ENCODE measurements at places on chromosomes 2 and 18.

DNA sequence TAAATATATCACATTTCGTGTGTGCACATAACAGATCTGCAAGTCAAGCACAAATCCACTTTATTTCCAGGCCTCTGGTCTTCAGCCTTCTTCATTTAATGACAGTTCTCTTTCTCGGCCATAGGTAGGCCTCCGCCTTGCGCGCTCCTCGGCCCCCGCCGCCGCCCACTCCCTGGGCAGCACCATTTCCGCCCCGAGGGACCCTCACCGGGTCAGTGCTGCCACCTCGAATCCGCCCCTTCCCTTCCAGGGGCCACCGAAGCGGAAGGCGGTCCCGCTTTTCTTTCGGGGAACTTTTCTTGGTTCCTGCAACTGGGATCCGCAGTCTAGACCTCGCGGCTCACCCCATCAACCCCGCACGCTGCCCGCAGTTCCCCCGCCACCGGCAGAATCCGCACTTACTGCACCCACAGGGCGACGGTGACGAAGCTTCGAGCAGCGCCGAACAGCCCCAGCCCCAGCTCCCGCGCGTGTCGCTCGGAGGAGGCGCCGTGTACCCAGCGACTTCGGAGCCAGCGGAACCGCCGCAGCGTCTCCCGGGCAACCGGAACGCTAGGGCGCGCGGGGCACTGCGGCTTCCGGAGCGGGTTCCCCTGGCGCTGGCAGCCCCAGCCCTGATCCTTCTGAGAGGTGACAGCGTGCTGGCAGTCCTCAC lies at the start of gene CDKL4:
CDKL4 (minus strand) TSS at position 502 of the 655 bp plus-strand sequence.
- DNase-seq: peak; percentile 2

DNA sequence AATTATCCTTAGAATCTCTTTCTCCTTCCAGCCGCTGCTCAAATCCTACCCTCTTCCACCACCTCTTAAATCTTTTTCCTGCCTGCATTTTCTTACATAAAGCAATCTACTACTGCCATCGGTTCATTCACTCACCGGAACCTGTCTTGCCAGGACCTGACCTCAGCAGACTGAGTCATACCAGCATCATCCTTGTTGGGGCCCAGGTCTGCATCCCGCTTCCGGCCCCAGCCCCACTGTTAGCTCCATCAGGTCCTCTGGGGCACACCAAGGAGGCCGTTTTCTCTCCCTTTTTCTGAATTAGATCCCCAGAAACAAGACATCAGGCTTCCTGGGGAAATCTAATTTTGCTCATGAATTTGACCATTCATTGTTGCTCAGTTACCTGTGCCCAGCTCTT lies 42.7 kb upstream of the TGFA start:
- no peak for DNase-seq

DNA sequence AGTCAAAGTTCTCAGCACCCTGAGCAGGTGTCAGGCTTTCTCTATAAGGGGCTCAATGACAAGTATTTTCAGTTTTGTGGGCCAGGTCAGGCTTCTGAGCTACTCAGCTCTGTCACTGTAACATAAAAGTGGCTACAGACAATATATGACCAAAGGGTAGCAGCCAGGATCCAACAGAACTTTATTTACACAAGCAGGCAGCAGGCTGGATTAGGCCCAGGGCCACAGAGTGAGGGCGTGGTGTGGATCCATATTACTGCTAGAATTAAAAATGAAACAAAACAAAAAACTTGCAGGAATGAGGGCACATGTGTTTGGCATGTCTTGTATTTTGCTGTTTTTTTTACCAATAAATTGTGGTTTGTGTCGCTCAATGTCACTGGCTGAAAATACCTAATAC lies 143.7 kb downstream of the EIPR1 start:
- DNase-seq: no peak

DNA sequence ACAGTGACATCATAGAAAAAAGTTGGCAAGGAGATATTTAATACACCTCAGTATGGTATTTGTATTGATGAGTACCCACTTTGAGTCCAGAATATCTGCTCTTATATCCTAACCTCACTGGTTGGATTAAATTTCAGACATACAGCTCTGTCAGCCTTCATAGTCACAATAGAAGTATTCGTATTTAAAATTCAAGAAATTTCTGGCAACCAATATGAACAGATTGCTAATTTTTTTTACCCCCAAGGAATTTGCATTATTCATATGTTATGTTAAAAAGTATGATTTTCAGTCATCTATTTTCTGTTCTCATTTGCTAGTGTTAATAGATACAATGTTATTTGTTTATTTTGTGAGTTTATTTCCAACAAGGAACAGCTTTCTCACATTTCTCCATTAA lies 1306.8 kb upstream of the NXPH2 start:
- no peak for DNase-seq

- no peak for DNase-seq
These were observed 16.5 kb upstream of the MTCL1 start for GRCh38 chr18:8688816-8689215.

- no peak for DNase-seq
These were observed 710 bp downstream of the SEC11C start for GRCh38 chr18:59140302-59140885.

GRCh38 chr2:46298522-46299353 lies 1.5 kb downstream of the EPAS1 start:
- DNase-seq: no peak

Measured in NCI-H526 treated with DMSO at 0.1 percent for 48 hours (cell line).